Suppressor macrophage treated with lipopolysaccharide for 1 hour (primary cell): ENCODE measurements at places on chromosomes 3 and 15.

GRCh38 chr3:84943379-84943778, 15.4 kb upstream of the CADM2 start:
- DNase-seq = no peak

- DNase-seq = no peak
Observed at GRCh38 chr3:102741105-102741504, 306.3 kb downstream of the ZPLD1 start.

DNA sequence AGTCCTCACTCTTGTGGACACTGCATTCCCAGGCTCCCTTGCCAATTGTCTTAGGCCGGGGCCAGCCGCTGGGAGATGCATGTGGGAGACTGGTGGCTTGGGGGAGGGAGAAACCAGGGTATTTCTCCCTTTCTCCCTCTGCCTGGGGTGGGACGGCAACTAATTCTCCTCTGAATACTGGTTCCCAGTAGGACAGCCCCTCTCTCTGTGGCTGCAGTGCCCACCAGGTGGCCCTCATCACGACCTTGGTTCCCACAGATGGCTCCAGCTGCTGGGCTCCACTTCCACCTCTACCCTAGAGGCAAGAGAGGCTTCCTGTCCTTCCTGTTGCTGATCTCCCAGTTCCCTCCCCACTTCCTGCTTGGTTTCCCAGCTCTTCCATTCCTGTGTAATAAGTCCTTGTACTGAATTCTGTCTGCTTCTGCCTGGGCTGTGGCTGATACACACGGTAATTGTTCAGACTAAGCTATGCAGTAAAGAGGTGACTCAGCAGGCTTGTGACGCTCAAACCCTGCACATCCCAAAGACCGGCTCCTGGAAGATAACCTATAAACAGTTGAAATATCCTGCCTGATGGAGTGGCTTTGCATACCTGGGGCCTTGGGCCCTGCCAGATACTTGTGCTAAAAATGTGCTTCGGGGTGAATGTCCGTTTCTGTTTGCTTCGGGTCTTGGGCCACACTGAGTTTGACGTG, 20.4 kb upstream of the COPG1 start:
- DNase-seq = peak; percentile 25

- DNase-seq = peak; percentile 40
Observed at GRCh38 chr15:100730655-100731266, 128.4 kb downstream of the ASB7 start.

DNA sequence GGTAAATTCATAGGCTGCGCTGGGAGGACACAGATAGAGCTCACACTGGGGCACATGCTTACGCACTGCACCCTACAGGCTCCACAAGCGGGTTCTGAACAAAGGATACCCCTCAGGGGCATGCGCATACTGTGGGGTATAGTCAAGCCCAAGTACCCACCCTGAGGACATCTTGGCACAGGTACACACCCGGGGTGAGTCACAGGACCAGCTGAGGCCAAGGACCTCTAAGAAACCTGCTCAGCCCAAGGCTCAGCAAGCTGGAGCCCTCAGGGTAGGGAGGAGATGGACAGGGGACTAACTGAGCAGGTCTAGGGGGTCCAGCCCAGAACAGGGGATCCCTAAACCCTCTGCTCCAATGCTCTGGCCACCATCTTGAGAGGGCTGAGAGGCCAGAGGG, 3.3 kb downstream of the SHISA5 start:
- DNase-seq = no peak

DNA sequence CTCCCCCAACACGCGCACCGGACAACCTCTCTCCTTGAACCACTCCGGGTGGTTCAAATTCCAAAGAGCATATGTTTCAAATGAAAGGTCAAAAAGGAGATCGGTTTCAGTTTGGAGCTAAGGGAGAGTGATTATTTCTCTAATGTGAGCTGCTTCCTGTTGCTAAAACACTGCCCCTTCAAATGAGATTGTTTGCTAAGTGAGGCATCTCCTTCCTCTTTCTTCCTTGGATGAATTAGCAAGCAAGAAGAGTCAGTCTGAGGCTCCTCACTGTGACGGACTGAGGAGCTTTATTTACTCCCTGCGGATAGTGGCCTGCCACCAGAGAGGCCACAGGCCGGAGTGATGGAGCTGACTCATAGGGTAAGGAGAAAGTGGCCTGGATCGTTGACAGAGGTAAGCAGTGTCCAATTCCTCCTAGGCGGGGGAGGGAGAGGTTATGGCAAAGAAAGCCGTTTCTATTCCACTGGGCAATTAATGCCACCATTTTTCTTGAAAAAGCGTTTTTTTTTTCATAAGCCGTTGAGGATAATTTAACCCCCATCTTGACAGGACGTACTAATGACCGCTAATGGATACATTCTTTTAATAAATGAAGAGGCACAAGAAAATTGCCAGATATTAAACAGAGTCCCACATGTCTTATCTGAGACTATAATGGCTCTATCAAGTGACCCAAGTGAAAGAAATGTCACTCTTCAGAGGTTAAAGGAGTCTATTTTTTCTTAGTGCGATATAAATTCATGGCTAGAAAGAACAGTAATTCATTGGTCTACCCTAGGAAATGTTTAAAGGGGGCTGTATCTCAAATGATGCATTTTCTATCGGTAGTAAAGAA, 167.0 kb upstream of the ANKRD28 start:
- peak; percentile 65 for DNase-seq

DNA sequence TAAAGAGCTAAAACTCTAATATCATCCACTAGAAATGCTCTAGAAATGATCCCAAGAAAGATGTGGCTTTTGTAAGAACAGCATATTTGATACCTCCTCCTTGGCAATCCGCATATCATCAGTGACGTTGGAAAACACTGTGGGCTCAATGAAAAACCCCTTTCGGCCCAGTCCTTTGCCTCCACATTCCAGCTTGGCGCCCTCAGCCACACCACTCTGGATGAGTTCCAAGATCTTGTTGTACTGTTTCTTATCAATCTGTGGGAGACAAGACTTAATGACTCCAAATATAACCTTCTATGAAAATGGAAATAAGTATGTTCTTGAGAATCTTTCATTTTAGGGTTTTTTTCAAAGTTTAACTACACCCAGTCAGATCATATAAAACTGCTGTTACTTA, 103.6 kb downstream of the ALDH1A2 start:
- DNase-seq = no peak

GRCh38 chr3:112020674-112021085, 13.9 kb upstream of the TMPRSS7 start:
- DNase-seq = no peak

DNA sequence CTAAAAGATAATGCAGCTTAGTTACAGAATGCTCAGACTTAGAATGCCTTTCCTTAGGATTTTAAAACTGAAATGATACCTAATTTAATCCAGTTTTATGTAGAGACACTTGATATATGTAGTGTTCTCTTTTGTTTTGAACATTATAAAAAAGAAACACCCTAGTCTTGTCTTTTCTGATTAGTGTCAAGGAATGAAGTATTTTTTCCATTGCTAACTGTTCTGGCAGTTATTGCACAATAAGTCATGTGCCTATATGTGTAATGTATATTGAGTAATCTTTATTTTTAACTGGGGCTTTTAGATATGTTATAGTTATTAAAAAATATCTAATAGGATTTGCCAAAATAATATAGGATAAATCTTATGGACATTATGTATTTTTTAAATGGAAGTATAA, 4.5 kb downstream of the ARL8B start:
- peak; percentile 51 for DNase-seq

GRCh38 chr3:183349421-183350157, 78.8 kb downstream of the MCF2L2 start:
- DNase-seq = no peak

DNA sequence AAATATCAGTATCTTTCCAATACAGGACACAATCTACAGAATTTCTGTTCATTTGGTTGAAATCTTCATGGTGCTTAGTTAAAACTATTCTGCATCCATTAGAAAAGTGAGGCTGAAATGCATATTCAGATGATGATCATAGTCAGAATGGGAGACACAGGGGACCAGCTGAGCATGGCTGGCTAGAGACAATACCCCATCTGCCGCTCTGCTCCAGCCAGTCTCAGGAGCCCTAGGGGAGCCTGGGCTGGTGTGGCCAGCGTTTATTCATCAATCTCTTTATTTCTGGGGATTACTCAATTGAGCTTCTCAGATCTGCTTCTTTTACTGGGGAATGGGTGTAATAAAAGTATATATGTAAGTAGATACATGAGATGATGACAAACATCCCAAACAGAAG, 470.9 kb upstream of the CDIN1 start:
- no peak for DNase-seq

DNA sequence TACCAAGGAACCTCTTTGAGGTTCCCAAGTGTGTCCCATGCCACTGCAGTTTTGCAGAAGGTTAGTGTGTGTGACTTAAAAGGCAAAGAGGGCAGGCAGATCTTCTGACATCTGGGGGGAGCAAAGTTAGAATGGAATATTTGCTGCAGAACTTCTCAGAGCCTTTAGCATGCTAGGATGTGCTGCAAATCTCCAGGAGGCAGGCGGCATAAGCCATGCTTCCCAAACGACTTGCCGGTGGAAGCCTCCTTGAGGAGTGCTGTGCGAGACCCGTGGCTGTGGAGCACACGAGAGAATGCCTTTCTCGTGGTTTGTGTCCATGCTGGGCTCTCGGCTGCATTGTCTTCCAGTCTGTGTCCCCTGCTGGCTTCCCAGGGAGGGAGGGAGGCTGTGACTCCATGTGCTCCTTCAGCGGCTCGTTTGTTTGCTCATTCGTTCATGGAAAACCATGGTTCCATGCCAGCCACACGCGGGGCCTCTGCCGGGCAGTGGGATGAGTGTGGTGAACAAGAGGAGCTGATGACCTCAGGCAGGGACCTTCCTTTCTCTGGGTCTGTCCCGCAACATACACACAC, 13.8 kb downstream of the HDAC11 start:
- DNase-seq = no peak

DNA sequence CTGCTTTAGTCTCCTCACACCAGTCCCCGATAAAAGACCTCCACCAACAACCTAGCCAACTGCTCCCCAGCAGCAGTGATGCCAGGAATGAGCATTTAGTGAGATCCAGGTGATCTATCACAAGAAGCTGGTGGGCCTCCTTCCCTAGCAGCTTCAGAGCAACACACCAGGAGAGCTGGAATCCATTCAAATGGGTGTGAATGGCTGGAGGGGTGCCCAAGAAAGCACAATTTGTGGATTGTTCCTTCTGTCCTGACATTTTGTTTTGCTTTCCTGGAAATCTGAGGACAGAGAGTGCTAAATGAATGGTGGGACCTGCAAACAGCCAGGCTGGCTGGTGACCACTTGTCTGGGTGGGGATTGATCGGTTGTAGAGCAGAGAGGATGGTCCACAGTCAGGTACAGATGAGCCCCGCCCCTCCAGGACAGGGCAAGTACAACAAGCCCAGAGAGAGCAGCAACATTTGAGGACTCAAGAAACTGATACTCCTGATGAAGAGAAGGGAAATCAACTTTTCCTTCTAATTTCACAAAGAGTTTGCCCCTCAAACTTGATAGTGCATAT, 316.8 kb downstream of the VPS13C start:
- DNase-seq = no peak

DNA sequence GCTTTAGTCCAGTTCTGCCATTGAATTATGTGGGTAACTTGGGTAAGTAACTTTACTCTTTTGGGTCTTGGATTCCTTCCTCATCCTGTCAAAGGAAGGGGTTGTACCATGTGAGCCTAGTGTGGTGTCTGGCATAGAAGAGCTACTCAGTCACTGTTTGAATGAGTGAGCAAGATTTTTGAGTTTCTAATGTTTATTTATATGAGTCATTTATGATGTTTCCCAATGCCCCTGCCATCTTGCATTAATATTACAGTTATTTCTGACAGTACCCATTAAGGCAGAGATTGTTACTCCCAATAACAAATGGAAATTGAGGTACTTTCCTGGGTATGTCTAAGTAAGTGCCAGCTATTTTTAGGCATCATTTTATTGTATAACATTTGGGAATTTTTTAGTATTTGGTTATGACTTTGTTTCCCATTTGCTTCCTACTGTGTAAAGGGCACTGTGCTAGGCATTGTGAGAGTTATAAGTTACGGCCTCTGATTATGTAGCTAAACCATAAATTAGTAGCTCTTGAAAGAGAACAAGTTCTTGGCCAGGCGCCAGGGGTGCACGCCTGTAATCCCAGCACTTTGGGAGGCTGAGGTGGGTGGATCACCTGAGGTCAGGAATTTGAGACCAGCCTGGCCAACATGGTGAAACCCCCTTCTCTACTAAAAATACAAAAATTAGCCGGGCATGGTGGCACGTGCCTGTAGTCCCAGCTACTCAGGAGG, 23.5 kb downstream of the NR1D2 start:
- peak; percentile 53 for DNase-seq

DNA sequence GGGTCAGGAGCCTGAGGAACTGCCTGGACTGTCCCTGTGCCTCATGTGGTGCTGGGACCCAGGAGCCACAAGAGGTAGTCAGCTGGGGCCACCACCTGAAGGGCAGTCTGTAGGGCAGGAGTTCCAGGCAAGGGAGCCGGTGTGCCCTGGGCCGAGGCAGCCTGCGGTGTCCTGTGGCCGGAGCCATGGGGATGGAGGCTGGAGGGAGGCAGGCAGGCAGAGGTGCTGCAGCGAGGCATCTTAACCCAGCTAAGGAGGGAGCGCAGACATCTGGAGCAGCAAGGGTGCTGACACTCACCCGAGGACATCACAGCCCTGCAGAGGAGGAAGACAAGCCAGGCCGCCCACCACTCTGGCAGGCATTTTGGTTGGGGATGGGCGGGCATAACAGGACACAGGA, 77.8 kb downstream of the DNAJB8 start:
- DNase-seq = no peak

GRCh38 chr15:48761393-48762158, 49.3 kb downstream of the CEP152 start:
- no peak for DNase-seq

- DNase-seq = no peak
Observed at GRCh38 chr3:182570946-182571594, 222.2 kb upstream of the ATP11B start.

GRCh38 chr15:92394309-92395097, 822 bp downstream of the ST8SIA2 start:
- DNase-seq = no peak

- no peak for DNase-seq
Observed at GRCh38 chr3:30621576-30621975, 15.2 kb downstream of the TGFBR2 start.

DNA sequence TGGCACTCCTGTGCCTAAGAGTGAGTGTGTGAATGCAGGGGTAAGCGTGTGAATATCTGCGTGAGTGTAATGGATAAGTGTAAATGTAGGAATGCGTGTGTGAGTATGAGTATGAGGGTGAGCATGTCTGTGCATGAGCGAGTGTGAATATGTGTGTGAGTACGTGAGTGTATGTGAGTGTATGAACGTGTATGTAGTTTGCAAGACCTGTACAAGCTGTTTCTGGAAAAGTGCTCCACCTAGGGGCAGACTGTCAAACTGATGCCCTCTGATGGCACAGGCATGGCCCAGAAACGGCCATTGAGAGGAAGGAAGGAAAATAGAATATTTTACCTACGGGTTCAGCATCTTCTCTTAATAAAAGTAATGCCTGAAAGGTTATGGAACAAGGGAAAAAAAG, 24.4 kb upstream of the FRMD4B start:
- DNase-seq = peak; percentile 70

GRCh38 chr3:160006282-160007163, 17.9 kb downstream of the IL12A start:
- DNase-seq = peak; percentile 74
